ENCODE measurements at places on chromosomes 4 and X.

DNA sequence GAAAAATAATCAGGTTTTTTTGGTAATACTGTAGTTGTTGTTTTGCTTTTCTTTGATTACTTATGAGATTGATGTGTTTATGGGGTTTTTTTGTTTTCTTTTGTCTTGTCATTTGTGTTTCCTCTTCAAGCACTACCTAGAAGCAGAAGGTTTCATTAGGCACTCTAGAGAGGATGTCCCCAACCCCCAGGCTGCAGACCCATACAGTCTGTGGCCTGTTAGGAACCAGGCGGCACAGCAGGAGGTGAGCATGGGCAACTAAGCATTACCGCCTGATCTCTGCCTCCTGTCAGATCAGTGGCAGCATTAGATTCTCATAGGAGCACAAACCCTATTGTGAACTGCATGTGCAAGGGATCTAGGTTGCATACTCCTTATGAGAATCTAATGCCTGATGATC lies 22.9 kb upstream of the NOCT start:
- no peak for DNase-seq
- no peaks in the 10 kb centered on the region for H3K36me3 ChIP-seq
- no peaks in the 10 kb centered on the region for H3K27me3 ChIP-seq
- no peak overlapping the region for H3K4me3 ChIP-seq
- no peaks in the 10 kb centered on the region for H3K4me1 ChIP-seq

DNA sequence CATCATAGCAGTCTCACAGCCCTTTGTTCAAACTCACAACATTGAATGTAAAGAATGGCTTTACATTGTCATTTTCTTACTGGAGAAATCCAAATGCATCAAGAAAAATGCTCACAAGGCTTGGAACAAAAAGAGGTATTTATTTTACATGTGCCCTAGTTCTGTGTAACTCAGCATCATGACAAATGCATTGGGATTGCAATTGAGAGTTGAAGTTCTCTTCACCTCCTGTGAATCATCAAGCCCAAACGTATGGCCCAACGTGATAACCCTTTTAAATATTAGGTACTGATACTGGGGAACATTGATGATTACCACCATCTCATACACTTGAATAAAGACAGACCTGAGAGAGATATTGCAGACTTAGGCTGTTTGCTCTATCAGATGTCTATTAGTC lies 61.6 kb downstream of the GASK1B start:
- H3K27me3 ChIP-seq: no peaks in the 10 kb centered on the region
- H3K36me3 ChIP-seq: no peaks in the 10 kb centered on the region
- no peak overlapping the region for H3K27ac ChIP-seq
- H3K4me1 ChIP-seq: no peaks in the 10 kb centered on the region

GRCh38 chrX:2589186-2590020 lies 88.6 kb upstream of the DHRSX start:
- H3K4me1 ChIP-seq: no peaks in the 10 kb centered on the region
- no peaks in the 10 kb centered on the region for H3K27me3 ChIP-seq
- no peak overlapping the region for H3K4me3 ChIP-seq
- H3K36me3 ChIP-seq: no peaks in the 10 kb centered on the region
- no peak for DNase-seq

DNA sequence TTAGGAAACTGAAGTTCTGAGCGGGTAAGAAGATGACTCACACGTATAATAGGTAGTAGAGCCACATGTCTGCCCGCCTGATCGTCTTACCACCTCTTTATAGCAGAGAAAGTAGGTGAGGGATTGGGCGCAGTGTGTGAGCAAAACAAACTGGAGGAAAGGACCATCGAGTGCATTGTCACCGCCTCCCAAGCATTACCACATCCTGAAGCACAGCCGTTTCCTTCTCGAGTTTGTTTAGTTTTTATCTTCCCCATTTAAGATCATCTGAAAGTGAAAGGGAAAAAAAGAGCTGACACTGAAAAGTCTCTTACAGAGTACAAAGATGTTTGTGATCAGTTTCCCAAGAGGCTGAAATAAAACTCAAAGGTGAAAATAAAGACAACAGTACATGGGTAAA lies 14.8 kb downstream of the PDK3 start:
- DNase-seq: no peak
- no peaks in the 10 kb centered on the region for H3K27me3 ChIP-seq
- H3K27ac ChIP-seq: no peak overlapping the region
- peaks cover 6% of the 10 kb centered on the region for H3K4me1 ChIP-seq

- no peak for DNase-seq
- no peak overlapping the region for H3K27ac ChIP-seq
- H3K4me3 ChIP-seq: no peak overlapping the region
- no peaks in the 10 kb centered on the region for H3K36me3 ChIP-seq
Observed at GRCh38 chr4:71607780-71608677, 175.8 kb downstream of the GC start.

DNA sequence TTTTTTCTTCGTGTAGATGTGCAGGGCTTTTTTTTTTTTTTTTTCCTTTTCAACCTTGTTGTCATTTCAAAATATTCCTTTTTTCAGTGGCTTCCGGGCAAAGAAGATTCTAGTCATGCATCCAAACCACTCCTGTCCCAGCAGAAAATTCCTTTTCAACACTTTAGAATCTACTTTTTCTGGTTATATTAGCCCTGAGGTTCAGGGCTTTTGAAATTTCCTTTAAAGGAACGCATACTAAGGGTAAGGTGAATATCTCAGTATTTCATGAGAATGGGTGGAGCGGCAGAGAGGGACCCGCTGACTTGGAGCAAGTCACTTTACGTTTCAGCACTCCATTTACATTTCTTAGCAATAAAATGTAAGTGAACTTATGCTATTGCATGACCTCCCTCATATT lies 15.6 kb upstream of the TENM3 start:
- H3K27me3 ChIP-seq: no peaks in the 10 kb centered on the region
- H3K36me3 ChIP-seq: no peaks in the 10 kb centered on the region
- no peak overlapping the region for H3K27ac ChIP-seq
- no peaks in the 10 kb centered on the region for H3K4me1 ChIP-seq
- no peak overlapping the region for H3K4me3 ChIP-seq

DNA sequence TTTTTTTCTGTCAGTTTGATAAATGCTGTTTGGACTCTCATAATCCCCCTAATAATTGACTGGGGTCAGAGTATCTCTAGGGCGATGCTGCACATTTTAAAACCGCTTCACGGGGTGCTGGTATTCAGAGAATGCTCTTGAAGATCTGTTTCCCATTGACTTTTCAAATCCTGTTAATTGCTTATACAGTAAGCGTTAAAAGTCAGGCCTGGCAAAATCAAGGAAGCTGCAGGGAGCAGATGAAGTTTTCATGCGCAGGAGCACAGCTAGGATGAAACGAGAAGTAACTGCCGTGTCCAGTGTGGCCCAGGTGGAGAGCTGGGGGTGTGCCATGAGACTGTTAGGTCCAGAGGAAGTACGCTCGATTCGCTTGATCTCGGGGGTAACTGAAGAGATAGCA lies 312.9 kb downstream of the TRIML1 start:
- H3K4me1 ChIP-seq: no peaks in the 10 kb centered on the region
- no peak for DNase-seq
- no peaks in the 10 kb centered on the region for H3K27me3 ChIP-seq
- no peak overlapping the region for H3K4me3 ChIP-seq
- no peak overlapping the region for H3K27ac ChIP-seq

- no peaks in the 10 kb centered on the region for H3K27me3 ChIP-seq
- H3K4me1 ChIP-seq: no peaks in the 10 kb centered on the region
- no peak for DNase-seq
- no peak overlapping the region for H3K27ac ChIP-seq
Observed at GRCh38 chrX:2962381-2962780, 33.2 kb upstream of the ARSD start.

DNA sequence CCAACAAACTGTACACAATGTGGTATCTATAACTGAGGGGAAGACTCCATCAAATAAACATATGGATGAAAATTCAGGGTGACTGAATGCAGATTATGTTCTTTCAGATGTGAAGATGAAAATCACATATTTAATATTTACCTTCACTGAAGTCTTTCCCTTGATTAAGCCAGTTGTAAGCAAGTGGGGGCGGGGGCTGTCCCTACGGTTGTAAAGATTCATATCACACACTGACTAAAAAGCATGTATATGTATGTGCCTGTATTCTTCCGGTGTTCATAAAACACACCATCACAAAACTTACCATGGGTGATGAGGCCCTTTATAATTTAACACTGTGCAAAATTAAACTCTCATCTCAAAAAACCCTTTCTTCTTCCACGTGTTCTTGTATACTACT lies 1.3 kb downstream of the TAB3 start:
- no peaks in the 10 kb centered on the region for H3K27me3 ChIP-seq
- peak overlapping the region; percentile 75 for H3K4me3 ChIP-seq
- H3K4me1 ChIP-seq: no peaks in the 10 kb centered on the region
- no peak for DNase-seq
- H3K36me3 ChIP-seq: no peaks in the 10 kb centered on the region
- no peak overlapping the region for H3K27ac ChIP-seq

- H3K4me3 ChIP-seq: no peak overlapping the region
- no peaks in the 10 kb centered on the region for H3K27me3 ChIP-seq
Observed at GRCh38 chr4:60117726-60118323, 1082.3 kb upstream of the ADGRL3 start.

DNA sequence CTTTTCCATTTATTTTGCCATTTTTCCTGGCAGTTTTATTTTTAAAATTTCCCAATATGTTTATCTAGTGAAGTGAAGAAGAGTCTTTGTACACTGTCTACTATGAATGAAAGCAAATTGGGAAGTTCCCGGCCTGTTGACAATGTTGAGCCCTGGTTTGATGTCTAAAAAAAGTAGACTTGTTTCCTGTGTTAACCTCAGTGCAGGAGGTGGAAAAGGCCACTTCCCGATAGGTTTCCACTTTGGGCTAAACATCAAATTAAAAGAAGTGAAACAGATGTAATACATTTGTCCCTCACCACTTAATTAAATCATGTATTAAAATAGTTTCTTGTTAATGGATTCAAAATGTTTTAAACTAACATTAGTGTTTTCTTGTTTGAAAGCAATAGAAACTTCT lies 30.0 kb downstream of the BBS12 start:
- H3K4me3 ChIP-seq: no peak overlapping the region
- no peaks in the 10 kb centered on the region for H3K27me3 ChIP-seq
- no peaks in the 10 kb centered on the region for H3K36me3 ChIP-seq
- H3K27ac ChIP-seq: no peak overlapping the region
- no peak for DNase-seq

- no peak overlapping the region for H3K27ac ChIP-seq
- H3K4me3 ChIP-seq: no peak overlapping the region
- no peaks in the 10 kb centered on the region for H3K27me3 ChIP-seq
- no peak for DNase-seq
- H3K4me1 ChIP-seq: peaks cover 2% of the 10 kb centered on the region
Observed at GRCh38 chr4:82797040-82797404, 1.6 kb downstream of the SCD5 start.

- H3K27me3 ChIP-seq: no peaks in the 10 kb centered on the region
- no peak overlapping the region for H3K27ac ChIP-seq
- no peak for DNase-seq
- H3K36me3 ChIP-seq: no peaks in the 10 kb centered on the region
- H3K4me3 ChIP-seq: no peak overlapping the region
Observed at GRCh38 chr4:82784681-82785610, 13.7 kb downstream of the SCD5 start.

DNA sequence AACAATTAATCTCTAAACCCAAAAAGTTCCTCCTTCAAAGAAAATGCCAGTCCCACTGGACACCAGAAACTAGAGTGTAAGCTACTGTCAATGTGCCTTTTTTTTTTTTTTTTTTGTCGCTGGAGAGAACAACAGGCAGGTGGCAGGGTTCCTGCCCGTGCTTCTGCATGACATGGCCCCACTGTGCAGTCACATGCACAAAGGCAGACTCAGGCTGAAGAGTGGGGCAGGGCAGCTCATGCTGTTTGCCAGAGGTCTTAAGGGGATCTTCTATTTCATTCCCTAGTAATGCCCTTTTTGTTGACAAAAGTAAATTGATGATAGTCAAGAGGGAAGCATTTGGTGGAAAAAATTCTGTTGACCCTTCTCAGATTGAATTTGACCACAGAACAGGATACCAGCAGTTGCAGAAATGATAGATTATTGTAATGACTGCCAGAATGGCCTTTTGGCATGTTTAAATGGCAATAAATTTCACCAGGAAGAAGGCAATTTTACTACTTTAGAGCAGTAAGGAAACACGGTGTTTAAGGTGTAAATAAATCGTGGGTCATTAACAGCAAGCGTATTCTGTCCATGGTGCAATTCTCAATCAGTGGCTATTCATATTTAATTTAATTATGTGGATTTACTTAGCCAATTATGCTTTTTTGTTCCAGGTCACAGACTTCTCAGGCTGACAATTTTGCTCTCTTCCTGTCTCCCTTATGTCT lies 80.9 kb downstream of the NKX6-1 start:
- H3K27ac ChIP-seq: no peak overlapping the region
- no peak overlapping the region for H3K4me3 ChIP-seq

DNA sequence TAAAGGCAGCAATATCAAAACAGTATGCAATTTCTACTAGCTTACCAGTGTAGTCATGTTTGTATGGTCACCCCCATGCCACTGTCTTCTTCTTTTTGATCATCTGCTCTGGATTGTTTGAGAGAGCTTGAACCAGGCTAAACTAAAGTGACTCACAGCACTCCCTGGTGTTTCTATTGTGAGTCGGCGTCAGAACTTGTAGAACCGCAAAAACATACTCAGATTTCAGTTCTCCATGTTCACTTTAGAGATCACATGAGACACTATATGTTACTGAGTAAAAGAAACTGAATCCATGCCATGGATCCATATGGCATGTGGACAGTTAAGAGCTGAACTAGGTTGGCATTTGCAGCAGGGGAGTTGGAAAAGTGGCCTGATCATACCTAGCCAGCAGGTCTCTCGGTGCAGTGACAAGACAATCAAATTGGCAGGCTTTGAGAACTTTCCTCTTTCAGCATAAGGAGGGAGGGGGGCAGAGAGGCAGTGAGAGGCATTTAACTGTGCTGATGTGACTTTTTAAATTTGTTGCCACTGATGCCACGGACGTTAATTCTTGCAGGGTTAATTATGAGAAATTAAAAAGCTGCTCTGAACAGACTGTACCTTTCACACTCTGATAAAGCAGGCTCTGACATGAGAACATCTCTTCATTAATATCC lies 88.4 kb downstream of the AFF2 start:
- H3K4me1 ChIP-seq: no peaks in the 10 kb centered on the region
- DNase-seq: no peak
- no peaks in the 10 kb centered on the region for H3K36me3 ChIP-seq
- H3K27me3 ChIP-seq: no peaks in the 10 kb centered on the region

DNA sequence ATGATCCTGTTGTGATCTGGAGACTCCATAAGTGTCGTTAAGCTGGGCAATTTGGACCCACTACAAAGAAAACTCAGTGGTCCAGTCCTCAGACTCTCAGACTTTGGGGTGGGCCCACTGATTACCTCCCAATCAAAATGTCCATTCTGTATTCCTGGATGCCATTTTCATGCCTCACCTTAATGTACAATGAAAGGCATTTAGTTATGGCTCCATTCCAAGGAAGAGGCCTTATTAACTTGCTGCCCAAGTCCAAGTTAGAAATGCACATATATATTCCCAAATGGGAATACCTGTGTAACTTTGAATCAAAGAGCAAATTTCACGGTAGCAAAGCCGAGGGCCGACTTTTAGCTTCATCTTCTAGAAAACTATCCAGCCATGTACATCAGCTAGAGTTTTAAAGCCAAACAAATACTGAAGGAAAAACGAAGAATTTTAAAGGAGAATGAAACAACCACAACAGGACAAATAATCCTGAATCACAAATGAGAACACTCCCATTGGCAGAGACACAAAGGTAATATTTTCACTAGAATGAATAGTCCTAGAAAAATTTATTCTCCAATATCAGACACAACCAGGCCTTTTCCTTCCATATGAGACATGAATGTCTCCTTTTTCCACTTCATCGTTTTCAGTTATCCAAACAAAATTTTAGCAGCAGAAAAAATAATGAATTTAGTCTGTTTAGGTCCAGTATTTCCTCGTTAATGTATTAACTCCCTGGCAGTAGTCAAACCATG lies 63.7 kb upstream of the HHIP start:
- H3K4me3 ChIP-seq: no peak overlapping the region
- peaks cover 3% of the 10 kb centered on the region for H3K4me1 ChIP-seq
- no peak overlapping the region for H3K27ac ChIP-seq
- no peaks in the 10 kb centered on the region for H3K36me3 ChIP-seq

Measured in aorta (tissue), 5 donors.